ENCODE measurements at places on chromosomes 11 and 22. TPM values are rescaled to one million over a fixed set of nuclear protein-coding genes. Genes with fewer than 3 reads are reported as not detected.

Gene BBOX1
- total RNA-seq, result 27.7 TPM

Gene YDJC
- 5.5 TPM for total RNA-seq

Gene GLYAT
- not detected for total RNA-seq

Gene TRPM5
- total RNA-seq, result under 0.01 TPM

Gene TNRC6B
- 48.9 TPM for total RNA-seq

Gene SSTR3
- 1.2 TPM for total RNA-seq

Gene ISX
- total RNA-seq, result not detected

Gene DDTL
- 3.9 TPM for total RNA-seq

Gene FGF19
- total RNA-seq, result 2.3 TPM

Gene C11orf65
- 1.6 TPM for total RNA-seq

Gene MRPL48
- 38.3 TPM for total RNA-seq

Gene SCGB2A2
- not detected for total RNA-seq

Gene CRACR2B
- 2.8 TPM for total RNA-seq

Gene PKDREJ
- total RNA-seq, result under 0.01 TPM

Gene OR52N4
- total RNA-seq, result not detected

Gene CLDN5
- 91.8 TPM for total RNA-seq

Gene CCDC15
- total RNA-seq, result 3.9 TPM

Gene SCN2B
- 15.0 TPM for total RNA-seq

Gene CHST1
- 37.8 TPM for total RNA-seq

Gene ANKK1
- 0.23 TPM for total RNA-seq

Gene SC5D
- total RNA-seq, result 163 TPM

Gene ACRV1
- total RNA-seq, result 0.92 TPM

Gene SLC22A8
- total RNA-seq, result 1.2 TPM

Gene GNAZ
- total RNA-seq, result 120 TPM

Gene SLC3A2
- total RNA-seq, result 115 TPM
